Caudate nucleus (tissue), 63 donors: ENCODE measurements at places on chromosomes 7 and 10.

DNA sequence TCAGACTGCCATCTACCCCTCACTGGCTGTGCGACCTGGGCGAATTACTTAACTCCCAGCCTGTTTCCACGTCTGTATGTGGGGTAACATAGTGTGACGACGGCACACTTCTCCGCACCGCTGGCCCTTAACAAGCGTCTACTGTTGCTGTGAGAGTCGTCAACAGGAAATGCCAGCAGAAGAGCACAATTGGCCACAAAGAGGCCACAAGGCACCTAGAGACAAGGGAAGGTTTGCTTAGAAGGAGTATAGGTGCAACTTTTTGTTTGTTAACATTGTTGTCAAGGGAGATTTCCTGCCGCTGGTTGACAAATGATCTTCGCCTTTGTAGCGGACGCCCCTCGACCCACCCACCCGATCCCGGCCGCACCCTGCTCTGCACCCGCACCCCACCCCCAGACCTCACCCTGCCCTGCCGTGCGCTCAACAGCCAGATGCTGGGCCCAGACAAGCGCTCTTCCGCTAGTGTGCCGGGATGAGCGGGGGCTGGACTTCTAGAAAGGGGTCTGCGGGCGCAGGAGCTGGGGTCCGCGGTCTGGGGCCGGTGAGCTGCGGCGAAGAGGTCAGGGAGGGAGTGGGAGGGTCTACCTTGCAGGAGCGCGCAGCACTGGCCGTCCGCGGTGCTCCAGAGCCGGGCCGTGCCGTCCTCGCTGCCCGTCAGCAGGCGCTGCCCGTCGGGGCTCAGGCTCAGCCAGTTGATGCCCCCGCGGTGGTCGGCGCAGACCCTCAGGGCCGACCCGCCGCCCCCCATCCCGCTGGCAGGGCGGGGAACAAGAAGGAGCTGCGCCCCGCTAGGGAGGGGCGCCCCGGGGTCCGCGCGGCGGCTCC lies 785 bp downstream of the WDR86 start:
- DNase-seq = no peak

DNA sequence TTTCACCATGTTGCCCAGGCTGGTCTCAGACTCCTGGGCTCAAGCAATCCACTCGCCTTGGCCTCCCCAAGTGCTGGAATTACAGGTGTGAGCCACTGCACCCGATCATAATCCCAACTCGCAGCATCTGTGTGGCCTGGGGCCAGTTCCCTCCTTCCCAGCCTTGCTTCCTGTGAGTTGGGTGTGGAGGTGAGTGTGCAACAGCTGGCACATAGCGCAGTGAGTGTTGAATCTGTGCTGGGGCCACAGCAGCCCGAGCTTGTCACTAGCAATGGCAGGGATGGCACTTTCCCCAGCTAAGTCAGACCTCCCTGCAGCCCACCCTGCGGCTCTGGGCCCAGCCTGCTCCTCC lies 12.2 kb downstream of the TMEM184A start:
- no peak for DNase-seq

GRCh38 chr7:1883031-1883761 lies 213.1 kb downstream of the ELFN1 start:
- DNase-seq = no peak

- no peak for DNase-seq
Observed at GRCh38 chr7:157801113-157801512, 464.3 kb downstream of the DNAJB6 start.

GRCh38 chr7:44438816-44439215 lies 51.6 kb downstream of the NUDCD3 start:
- DNase-seq = no peak

DNA sequence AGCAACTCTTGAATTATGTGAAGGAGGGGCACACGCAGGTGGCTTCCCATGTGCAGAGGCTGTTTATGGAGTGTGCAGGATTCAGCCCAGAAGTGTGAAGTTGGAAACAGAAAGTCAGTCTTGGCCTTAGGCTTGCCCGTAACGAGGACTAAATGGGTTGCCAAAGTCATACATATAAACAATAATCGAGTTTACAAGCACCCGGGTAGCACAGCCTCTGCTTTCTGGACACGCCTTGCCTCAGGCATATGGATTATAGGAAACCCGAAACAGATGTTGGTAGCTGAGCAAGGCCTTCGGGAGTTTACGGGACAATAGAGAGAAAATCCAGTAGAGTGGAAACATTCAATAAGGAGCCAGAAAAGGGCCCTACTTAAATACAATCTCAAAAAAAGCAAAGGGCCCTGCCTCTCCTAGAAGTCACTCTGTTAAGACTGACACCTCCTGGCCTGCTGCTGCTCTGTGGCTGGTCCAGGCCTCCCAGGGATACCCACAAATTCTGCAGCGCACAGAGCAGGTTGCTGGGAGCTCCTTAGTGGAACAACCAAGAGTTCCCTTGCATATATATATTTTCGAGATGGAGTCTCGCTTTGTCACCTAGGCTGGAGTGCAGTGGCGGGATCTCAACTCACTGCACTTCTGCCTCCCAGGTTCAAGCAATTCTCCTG lies 48.5 kb downstream of the SMKR1 start:
- DNase-seq = no peak

- no peak for DNase-seq
Observed at GRCh38 chr10:23362069-23362830, 17.7 kb upstream of the C10orf67 start.

- DNase-seq = no peak
Observed at GRCh38 chr7:125450749-125451148, 521.1 kb upstream of the POT1 start.

DNA sequence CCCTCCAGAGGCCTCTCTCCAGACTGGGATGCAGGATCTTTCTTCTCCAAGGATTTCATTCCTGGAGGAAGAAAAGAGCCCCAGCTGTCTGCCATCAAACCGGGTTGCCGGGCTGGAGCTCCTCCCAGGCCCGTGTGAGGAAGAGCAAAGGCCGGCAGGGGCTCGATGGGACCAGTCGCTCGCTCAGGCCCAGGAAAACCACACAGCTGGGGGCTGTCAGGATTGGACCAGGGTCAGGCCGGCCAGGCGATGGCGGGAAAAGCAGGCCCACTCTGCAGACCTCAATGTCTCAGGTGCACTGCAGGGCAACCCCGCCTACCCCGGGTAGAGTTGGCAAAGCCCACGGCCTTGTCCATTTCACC lies 98.1 kb upstream of the DNAAF5 start:
- DNase-seq = no peak

DNA sequence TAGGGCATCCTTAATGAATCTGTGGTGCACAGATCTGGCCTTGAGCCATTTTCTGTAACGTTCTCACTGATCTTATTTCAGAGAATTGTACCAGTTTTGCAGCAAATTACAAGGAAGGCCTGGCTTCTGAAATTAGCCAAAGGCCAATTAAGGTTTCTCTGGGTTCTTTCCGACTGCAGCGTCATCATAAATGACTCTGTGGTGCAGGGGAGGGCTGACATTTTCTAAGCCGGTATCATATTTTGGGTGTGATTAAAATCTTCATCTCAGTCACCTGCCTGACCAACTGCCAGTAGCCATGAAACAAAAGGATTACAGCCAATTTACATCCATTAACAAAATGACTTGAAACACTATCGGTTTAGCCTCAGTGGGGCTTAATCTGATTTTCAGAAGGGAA lies 363.7 kb downstream of the ADRA2A start:
- DNase-seq = no peak

- DNase-seq = no peak
Observed at GRCh38 chr10:75703191-75703854, 271.9 kb downstream of the LRMDA start.

GRCh38 chr7:66539902-66540375 lies 88.7 kb upstream of the KCTD7 start:
- DNase-seq = no peak

- DNase-seq = no peak
Observed at GRCh38 chr7:139567647-139568345, 44.3 kb downstream of the CLEC2L start.

DNA sequence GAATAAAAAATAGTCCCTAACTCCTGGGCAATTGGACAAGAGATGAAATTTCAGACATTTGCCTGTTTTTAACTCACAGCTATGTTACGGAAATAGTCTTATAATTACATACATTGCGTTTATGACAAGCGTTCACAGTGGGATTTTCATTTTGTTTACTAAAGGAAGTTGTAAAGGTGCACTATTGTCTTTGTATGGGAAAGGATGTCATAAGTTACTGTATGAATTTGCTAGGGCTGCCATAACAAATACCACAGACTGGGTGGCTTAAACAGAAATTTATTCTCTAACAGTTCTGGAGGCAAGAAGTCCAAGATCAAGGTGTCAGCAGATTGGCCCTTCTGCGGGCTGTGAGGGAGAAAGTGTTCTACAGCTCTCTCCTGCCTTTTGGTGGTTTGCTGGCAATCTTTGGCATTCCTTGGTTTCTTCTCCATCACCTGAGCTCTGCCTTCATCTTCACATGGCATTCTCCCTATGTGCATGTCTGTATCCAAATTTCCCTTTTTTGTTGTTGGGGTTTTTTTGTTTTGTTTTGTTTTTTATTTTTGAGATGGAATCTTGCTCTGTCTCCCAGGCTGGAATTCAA lies 5.6 kb downstream of the NFE2L3 start:
- no peak for DNase-seq

DNA sequence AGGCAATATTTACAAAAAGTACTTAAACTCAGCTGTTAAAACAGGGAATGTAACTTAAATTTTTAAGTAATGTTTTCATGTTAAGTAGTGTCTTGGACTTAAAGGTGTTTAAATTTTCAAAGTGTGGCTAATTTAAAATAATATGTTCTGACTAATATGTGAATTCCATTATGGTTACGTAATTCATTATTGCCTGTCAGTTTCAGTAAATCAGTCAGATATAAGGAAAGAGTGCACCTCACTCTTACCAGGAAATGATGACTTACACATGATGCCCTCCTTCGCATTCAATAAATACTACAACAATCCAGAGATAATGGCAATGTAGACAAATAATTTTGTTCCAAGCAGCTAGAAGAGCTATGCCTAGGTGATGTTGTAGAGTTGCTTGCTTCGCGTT lies 69.0 kb upstream of the WNT16 start:
- DNase-seq = no peak

GRCh38 chr10:77264107-77264506 lies 373.5 kb downstream of the KCNMA1 start:
- DNase-seq = no peak

DNA sequence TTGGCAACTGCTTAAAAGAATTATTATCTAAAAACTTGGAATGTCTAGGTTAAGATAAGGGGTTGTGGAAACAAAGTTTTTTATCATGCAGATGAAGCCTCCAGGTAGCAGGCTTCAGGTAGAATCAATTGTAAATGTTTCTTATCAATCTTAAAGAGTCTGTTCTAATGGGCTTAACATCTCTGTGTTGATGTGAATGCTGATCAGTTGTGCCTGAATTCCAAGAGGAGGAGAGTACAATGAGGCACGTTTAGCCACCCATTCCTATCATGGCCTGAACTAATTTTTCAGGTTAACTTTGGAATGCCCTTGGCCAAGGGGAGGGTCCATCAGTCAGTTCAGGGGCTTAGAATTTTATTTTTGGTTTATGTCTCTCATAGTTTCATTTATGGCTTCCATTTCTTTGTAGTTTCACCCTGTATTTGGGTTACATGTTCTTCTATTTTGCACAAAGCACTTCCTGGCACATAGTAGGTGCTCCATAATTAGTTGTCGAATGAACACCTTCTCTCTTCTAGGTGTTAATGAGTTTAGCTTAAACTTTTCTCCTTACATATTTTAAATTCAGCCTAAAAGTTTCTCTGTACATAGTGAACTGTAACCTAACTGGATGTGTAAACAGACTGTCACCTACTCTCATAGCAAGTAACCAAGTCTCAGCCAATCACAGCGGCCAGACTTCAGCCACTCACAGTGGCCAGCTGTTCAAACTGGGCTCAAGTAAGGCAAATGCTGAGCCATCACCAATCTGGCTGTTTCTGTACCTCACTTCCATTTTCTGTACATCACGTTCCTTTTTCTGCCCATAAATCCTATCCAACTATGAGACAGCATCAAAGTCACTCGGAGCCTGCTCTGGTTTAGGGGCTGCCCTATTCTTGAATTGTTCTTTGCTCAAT lies 34.7 kb downstream of the ALOX5 start:
- DNase-seq = no peak

- DNase-seq = no peak
Observed at GRCh38 chr7:141053626-141054025, 20.2 kb upstream of the TMEM178B start.

GRCh38 chr7:4057289-4057616 lies 624.8 kb upstream of the FOXK1 start:
- DNase-seq = no peak

- peak; percentile 88 for DNase-seq
Observed at GRCh38 chr10:86710987-86711512, 42.7 kb downstream of the LDB3 start.
